Nucleus accumbens (tissue), 56 donors: ENCODE measurements at places on chromosomes 16 and 17.

- no peak for DNase-seq
These were observed 5.2 kb upstream of the SPATA2L start for GRCh38 chr16:89706518-89707260.

GRCh38 chr16:9447195-9447551 is 355.7 kb downstream of the HAPSTR1 start:
- no peak for DNase-seq

GRCh38 chr16:50614955-50615724 is 66.0 kb downstream of the SNX20 start:
- no peak for DNase-seq

- no peak for DNase-seq
These were observed 2.4 kb upstream of the CISD3 start for GRCh38 chr17:38727736-38728135.

- no peak for DNase-seq
These were observed 8.5 kb upstream of the CYTH1 start for GRCh38 chr17:78790552-78790951.

- DNase-seq, result no peak
These were observed 109.5 kb downstream of the ANKFN1 start for GRCh38 chr17:56262803-56263202.

GRCh38 chr16:14496047-14496770 is 133.9 kb downstream of the PARN start:
- no peak for DNase-seq

DNA sequence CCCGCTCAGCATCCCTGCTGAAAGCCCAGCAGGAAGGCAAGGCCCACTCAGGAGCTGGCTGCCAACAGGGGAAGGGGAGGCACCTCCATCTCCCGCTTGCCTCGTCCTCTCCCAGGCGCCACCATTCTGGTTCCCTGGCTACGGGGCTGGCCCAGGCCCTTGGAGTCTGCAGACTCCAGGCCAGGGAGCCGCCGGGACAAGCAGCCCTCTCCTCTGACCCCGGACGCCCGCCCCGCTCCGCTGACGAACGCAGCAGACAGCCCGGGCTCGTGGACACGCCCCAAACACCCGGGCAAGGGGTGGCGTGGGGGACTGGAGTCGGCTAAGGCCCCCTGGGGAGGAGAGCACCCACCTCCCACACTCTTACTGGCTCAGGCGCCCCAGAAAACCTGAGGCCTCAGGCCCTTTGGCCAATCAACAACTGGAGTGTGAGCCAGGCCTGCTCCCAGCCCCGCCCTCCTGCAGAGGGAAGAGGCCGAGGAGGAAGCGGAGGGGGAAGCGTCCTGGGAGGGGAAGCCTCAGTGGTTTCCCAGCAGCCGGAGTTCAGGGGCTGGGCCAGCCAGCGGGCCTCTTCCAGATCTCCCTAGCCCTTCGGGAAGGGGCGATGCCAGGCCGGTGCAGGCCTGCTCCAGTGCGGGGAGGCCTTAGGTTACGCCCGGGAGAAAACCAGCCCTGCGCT is 4.2 kb downstream of the MNT start:
- DNase-seq, result peak; percentile 77
